ENCODE measurements at places on chromosomes 1 and 21. TPM values are rescaled to one million over a fixed set of nuclear protein-coding genes. Genes with fewer than 3 reads are reported as not detected.

DNA sequence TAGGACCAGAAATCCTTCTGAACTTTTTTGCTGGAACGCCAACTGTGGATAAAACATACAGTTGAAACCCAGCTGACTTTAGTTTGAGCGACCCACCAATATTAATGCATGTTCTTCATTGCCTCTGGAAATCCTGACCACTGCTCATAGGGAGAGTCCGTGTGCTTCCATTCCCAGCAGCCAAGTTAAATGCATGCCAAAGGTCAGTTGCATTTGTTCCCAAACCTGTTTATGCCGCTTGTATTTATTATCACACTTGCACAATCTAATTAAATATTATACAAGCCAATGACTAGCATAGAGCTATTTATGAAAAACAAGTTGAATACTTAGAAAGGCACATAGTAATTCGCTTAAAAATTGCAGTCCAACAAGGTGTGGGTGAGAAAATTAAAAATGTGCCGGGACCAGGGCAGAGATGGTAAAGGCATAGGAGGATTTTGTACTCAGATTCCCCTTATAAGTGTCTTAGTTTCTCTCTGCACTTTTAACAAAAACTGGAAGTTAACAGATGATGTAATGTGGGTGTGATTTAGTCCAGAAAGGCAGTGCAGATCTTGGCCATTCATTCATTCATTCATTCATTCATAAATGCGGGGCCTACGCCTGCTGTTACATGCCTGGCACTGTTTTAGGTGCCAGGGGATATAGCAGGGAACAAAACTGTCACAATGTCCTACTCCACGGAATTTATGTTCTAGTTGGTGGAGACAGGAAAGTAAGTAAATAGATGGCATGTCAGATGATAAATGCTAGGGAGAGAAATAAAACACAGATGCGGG is 99.7 kb downstream of the PRDM2 start:
- no peak for DNase-seq

GRCh38 chr1:81577004-81577697 is 223.6 kb upstream of the ADGRL2 start:
- no peak for DNase-seq

SH2D1B gene
- total RNA-seq, result not detected

GRCh38 chr1:187045371-187045770 is 216.6 kb downstream of the PLA2G4A start:
- no peak for DNase-seq

DNA sequence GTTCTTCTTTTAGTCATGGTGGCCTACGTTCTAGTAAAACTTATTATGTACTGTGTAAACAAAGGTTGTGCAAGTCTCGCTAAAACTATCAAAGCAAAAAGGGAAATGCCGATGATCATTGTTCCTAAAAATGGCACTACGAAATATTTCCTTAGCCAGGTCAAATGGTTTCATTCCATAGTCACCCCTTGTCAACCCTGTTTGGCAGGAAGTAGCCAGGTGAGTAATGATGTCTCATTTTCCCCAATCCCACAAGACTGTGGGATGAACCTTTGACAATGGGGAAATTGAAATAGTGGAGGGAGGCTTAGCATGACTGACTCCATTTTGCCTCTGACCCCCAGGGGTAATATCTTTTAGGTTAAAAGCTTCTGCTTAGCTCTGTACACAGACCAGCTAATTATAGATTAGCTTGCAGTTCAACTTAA is 5.6 kb upstream of the REN start:
- DNase-seq, result peak; percentile 73
